ENCODE measurements at places on chromosomes 16 and 17. TPM values are rescaled to one million over a fixed set of nuclear protein-coding genes. Genes with fewer than 3 reads are reported as not detected.

GRCh38 chr17:75634754-75635609 is 1.7 kb downstream of the SMIM5 start:
- no peak overlapping the region for H3K4me3 ChIP-seq
- peaks cover 8% of the 10 kb centered on the region for H3K4me1 ChIP-seq
- peak; percentile 38 for DNase-seq
- no peaks in the 10 kb centered on the region for H3K36me3 ChIP-seq
- peak overlapping the region; percentile 80 for H3K27ac ChIP-seq

DNA sequence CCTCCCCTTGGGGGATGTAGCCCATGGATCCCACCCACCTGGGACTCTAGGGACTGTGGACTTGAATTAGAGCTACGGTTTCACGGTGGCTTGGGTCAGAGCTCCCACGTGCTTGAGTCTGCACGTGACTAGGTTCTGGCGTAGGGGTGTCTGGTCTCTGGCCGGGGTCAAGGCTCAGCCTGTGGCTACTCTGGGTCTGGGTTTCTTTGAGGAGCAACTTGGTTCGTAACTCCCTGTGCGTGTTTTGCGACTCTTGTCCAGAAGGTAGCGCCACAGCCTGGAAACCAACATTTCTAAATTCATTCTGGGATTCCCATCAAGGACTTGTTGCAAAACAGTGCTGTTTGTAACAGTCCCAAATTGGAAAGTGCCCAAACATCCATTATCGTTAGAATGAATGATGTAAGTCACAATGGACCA is 470 bp upstream of the GGT6 start:
- no peak overlapping the region for H3K27ac ChIP-seq
- H3K4me3 ChIP-seq = no peak overlapping the region
- no peaks in the 10 kb centered on the region for H3K36me3 ChIP-seq
- H3K27me3 ChIP-seq = no peaks in the 10 kb centered on the region
- peaks cover 5% of the 10 kb centered on the region for H3K4me1 ChIP-seq

- H3K27me3 ChIP-seq = no peaks in the 10 kb centered on the region
- H3K36me3 ChIP-seq = no peaks in the 10 kb centered on the region
- no peak for DNase-seq
- H3K27ac ChIP-seq = no peak overlapping the region
Measured at GRCh38 chr17:73929860-73930430, 273.5 kb upstream of the RPL38 start.

DNA sequence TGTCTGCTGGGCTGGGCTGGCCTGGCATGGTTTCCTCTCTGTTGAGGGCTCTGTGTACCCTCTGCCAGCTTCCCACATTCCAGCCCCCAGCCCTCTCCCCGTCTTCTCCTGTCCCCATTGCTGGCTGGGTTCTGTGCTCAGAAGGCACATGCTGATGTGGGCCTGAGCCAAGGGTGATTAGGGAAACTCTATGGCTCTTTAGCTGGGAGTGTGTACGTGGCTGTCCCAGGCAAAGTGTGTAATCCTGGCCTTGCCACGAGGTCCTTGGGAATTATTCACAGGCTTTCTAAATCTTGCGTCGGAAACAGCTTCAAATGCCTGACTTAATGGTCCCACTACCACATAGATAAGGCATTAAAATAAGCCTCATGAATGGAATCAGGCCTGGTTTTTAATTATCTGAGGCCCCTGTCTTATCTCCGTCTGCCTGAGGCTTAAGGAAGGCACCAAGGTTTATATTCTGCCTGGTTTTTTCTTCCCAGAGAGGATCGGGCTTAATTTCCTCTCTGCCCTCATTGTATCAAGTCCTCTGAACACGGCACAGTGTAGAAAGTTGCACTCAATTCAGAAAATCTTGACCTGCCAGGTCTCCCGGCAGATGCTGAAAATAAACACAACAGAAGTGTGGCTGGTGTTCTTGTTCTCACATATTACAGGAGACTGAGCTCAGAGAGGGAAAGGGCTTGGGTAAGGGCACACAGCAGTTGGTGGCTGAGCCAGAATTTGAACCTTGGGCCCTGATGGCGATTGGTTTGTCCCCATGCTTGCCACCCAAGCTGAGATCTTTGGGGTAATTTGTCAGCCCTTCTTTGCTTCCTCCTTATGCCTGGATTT is 52.9 kb upstream of the LGALS9 start:
- DNase-seq = no peak
- no peak overlapping the region for H3K27ac ChIP-seq
- H3K4me3 ChIP-seq = no peak overlapping the region
- no peaks in the 10 kb centered on the region for H3K27me3 ChIP-seq

- peak within 1 kb of the TSS; percentile 84 for H3K4me3 ChIP-seq
- peak within 1 kb of the TSS; percentile 97 for H3K27ac ChIP-seq
- no peaks in the 10 kb centered on the region for H3K4me1 ChIP-seq
- H3K36me3 ChIP-seq = no peaks in the 10 kb centered on the region
- peak; percentile 81 for DNase-seq
Measured at GRCh38 chr16:30923554-30924075, at the start of gene FBXL19. FBXL19 (plus strand) TSS chr16:30923572; CDS start chr16:30925755, 2,183 bp downstream.

DNA sequence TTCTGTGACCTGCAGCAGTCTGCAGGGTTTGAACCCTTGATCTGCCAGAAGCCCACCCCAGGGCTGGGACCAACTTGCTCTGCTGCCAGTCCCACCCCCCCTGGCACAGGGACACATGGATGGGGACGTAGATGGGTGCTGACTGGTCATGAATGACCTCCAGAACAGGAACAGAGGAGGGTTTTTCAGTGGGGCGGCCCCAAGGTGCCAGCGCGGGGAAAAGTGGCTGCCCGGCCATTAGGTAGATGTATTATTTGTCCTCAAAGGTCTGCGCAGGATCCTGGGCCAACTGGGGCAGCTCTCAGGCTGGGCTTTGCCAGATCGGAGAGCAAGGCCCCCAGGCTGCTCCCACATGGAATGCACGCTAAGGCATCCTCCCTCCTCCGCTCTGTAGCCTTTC is 265.2 kb upstream of the TNRC6C start:
- H3K4me3 ChIP-seq = no peak overlapping the region
- no peaks in the 10 kb centered on the region for H3K27me3 ChIP-seq
- no peak overlapping the region for H3K27ac ChIP-seq
- H3K36me3 ChIP-seq = no peaks in the 10 kb centered on the region
- H3K4me1 ChIP-seq = no peaks in the 10 kb centered on the region

- no peaks in the 10 kb centered on the region for H3K4me1 ChIP-seq
- H3K36me3 ChIP-seq = no peaks in the 10 kb centered on the region
- no peak overlapping the region for H3K4me3 ChIP-seq
- no peaks in the 10 kb centered on the region for H3K27me3 ChIP-seq
- H3K27ac ChIP-seq = no peak overlapping the region
- no peak for DNase-seq
Measured at GRCh38 chr16:64121473-64121872, 1000.4 kb downstream of the CDH11 start.

GRCh38 chr17:7416323-7416722 is 3.8 kb upstream of the SPEM1 start:
- H3K4me3 ChIP-seq = no peak overlapping the region
- H3K36me3 ChIP-seq = no peaks in the 10 kb centered on the region
- H3K27me3 ChIP-seq = no peaks in the 10 kb centered on the region
- no peaks in the 10 kb centered on the region for H3K4me1 ChIP-seq
- H3K27ac ChIP-seq = no peak overlapping the region
- DNase-seq = no peak

DNA sequence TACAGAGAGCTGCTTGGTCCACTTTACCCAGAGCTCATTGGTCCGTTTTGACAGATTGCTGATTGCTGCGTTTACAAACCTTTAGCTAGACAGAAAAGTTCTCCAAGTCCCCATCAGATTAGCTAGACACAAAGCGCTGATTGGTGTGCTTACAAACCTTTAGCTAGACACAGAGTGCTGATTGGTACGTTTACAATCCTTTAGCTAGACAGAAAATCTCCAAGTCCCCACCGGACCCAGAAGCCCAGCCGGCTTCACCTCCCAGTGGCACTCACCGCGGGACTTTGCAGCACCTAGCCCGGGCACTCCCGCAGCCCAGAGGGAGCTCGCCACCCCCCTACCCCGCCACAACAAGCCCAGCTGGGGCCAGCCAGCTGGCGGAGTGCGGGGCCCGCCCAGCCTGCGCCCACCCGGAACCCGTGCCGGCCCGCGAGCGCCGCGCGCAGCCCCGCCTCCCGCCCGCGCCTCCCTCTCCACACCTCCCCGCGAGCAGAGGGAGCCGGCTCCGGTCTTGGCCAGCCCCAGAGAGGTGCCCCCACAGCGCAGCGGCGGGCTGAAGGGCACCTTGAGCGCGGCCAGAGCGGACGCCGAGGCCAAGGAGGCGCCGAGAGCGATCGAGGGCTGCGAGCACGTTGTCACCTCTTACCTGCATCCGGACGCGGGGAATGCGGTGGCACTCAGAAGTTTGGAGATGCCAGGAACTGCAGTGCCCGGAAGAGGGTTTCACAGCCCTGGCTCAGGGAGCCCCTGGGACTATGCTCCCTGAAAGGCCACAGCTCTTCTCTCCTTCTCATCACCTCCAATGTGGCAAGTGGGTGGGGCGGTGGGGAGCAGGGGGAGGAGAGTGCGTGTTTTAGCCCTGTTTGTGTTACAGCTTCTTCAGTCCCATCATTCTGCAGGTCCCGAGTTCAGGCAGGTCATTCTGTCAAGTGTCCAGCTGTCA is 1504.5 kb downstream of the CDH11 start:
- H3K27me3 ChIP-seq = no peaks in the 10 kb centered on the region
- H3K36me3 ChIP-seq = no peaks in the 10 kb centered on the region
- peak overlapping the region; percentile 10 for H3K4me3 ChIP-seq
- no peaks in the 10 kb centered on the region for H3K4me1 ChIP-seq
- H3K27ac ChIP-seq = no peak overlapping the region

- no peaks in the 10 kb centered on the region for H3K36me3 ChIP-seq
- no peak overlapping the region for H3K27ac ChIP-seq
- no peak for DNase-seq
- H3K4me1 ChIP-seq = peaks cover 2% of the 10 kb centered on the region
- H3K27me3 ChIP-seq = no peaks in the 10 kb centered on the region
Measured at GRCh38 chr17:2405247-2405926, 4.5 kb upstream of the MNT start.

DNA sequence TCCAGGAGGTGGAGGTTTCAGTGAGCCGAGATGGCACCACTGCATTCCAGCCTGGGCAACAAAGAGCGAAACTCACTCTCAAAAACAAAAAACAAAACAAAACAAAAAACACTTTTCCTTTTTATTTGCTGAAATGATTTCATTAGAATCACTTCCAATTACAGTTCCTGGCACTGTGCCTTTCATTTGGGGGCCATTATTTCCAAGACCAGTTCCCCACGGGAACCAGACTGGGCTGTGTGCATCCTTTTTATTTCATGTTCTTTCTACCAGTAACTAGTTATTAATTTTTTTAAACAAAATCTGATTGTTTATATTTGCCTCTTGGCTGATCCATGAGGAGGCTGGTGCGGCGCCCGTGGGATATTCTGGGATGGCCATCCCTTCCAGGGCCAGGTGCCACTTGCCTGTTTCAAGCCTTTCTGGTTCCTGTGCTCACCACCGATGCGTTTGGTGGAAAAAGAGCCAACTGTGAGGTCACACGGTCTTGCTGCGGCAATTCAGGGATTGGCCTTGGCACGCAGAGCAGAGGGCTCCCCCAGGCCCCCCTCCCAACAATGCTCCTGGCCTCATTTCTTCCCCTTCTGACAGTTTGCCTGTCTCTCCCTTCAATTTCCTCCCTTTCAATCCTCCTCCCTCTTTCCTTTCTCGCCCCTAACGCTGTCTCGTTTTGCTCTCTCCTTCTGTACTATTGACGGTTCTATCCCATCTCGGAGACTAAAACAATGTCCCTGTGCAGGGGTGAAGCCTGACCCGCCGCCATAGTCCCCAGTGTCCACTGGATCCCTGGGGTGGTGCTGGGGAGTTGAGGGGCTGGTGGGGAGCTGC is 13.4 kb downstream of the UBALD1 start:
- peaks cover 5% of the 10 kb centered on the region for H3K4me1 ChIP-seq
- no peak overlapping the region for H3K27ac ChIP-seq
- H3K36me3 ChIP-seq = no peaks in the 10 kb centered on the region
- no peaks in the 10 kb centered on the region for H3K27me3 ChIP-seq

Gene GPATCH8
- polyA plus RNA-seq = 40.4 TPM

Gene NUPR1
- 28.5 TPM for polyA plus RNA-seq

All from ovary (tissue), 10 donors.